ENCODE measurements at places on chromosomes 3 and 15.

DNA sequence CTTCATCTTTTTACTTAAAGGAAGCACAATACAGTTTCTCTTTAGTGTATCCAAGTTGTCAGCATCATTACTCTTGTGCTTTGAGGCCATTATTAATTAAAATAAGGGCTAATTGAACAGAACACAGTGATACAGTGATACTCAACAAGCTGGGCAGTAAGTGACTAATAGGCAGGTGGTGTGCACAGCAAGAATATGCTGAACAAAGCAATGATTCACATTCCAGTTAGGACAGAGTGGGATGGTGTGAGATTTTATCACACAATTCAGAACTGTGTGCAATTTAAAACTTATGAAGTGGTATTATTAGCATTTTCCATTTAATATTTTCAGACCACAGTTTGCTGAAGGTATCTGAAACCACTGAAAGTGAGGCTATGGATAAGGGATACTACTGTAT lies 116.9 kb downstream of the PLOD2 start:
- no peak for DNase-seq

DNA sequence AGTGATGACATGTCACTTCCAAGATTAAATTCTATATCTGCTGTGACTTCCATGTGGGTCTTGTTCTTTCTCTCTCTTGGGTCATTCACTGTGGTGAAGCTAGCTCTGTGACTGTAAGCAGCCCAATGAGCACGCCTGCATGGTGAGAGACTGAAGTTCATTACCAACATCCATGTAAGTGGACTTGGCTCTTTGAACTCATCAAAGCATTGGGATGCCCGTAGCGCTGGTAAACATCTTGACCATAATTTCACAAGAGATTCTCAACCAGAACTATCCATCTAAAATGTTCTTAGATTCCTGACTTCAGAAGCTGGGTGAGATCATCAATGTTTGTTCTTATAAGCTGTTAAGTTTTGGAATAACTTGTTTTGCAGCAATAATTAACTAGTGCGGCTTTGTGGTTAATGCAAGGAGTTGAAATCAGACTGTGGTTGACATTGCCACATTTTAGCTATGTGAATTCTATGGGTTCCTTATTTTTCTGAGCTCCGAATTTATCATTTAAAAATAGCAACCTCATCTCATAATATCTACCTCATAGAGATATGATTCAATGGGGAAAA lies 31.6 kb upstream of the LRRC3B start:
- no peak for DNase-seq

DNA sequence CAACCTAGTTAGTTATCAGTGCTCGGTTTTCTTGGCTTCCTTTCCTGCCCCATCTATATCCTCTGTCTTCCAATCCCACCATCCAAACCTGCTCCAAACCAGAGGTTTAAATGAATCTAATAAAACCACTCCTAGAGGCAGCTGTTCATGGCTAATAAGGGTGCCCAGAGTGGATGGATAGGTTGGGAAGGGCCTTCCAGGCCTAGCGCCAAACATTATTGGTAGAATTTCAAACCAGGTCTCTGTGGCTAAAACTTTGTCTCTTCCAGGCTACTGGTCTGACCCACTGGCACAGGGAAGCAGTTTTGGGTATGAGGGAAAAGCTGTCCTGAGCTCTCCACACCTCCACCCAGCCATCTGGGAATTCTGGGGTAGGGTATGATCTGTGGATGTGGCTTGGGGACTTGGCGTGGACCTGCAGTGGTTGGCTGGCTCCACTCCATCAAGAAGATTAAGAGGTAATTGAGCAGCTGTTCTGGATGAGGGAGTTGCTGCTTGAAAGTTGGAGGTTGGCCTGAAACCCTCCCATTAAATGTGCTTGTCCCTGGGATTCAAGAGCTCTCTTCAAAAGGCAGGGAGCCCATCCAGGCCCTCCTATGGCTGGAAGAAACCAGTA lies 29.3 kb upstream of the INSYN1 start:
- no peak for DNase-seq

DNA sequence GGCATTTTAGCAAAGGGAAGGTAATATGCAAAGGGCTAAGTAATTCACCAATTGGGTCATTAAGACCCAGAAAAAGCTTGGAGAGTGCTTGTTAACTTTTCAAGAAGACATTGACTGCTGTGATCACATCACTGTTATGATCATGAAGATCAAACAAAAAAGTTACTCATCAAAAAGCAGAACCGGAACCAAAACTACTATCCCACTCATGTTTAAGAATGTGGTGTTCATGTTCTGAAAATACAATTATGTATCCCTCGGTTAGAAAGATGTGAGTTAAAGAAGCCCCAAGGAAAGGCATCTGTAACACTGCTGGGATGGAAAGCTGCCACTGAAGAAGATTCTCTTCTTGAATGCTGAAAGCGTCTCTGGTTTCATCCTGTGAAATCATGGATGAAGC lies 32.6 kb downstream of the BBX start:
- DNase-seq = no peak

GRCh38 chr3:99644746-99645145 lies 6.4 kb downstream of the COL8A1 start:
- no peak for DNase-seq

- DNase-seq = no peak
Observed at GRCh38 chr15:55257938-55258337, 31.7 kb downstream of the RAB27A start.

DNA sequence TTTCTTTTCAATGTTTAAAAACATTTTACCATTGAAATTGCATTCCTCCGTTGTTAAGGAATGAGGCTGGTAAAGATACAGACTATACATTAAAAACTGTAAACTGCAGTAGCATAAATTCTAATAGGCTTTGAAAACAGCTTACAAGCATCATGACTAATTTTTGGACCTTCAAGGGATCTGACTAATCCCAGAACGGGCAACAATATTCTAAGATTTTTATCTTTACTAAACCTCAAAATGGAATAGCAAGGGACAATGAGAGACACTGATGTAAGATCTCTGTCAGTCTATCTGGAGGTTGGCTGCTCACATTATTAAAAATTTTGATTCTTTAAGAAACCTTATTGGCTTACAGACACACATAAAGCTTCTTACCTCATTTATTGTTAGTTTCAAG lies 74.7 kb downstream of the BTD start:
- no peak for DNase-seq

GRCh38 chr3:11288786-11289637 lies 16.8 kb downstream of the ATG7 start:
- no peak for DNase-seq

DNA sequence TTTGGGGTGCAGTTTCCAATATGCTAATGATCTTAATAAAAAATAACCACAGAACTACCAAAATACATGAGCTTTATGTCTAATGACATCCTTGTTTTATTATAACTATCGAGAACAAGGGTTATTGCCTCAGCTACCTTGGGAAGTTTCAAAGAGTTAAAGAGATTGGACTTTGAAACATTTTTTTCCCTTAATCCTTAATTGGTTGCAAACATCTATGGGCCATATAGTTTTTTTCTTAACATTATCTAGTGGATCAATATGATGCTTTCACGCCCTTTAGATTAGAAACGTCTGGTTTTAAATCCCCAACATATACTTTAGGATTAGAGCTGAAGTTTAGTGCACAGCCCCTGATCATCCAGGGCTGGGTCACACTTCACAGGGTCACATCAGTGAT lies 219.2 kb upstream of the SGO1 start:
- DNase-seq = no peak

DNA sequence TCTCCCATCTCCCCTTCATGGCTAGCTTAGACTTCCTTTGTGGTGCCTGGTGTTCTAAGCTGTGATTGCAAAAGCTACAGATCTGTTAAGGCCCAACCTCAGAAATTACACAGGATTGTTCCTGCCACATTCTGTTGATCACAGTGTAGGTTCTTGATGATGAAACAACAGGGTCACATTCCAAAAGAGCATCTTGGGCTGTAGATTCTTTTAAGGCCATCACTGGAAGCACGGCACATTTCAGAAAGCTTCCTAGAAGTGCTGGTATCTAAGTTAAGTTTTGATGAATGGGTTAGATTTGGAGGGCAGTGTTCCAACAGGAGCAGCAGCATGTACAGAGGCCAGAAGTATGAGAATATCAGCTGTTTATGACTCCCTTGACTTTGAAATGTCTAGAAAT lies 107.5 kb upstream of the SKOR1 start:
- DNase-seq = no peak

DNA sequence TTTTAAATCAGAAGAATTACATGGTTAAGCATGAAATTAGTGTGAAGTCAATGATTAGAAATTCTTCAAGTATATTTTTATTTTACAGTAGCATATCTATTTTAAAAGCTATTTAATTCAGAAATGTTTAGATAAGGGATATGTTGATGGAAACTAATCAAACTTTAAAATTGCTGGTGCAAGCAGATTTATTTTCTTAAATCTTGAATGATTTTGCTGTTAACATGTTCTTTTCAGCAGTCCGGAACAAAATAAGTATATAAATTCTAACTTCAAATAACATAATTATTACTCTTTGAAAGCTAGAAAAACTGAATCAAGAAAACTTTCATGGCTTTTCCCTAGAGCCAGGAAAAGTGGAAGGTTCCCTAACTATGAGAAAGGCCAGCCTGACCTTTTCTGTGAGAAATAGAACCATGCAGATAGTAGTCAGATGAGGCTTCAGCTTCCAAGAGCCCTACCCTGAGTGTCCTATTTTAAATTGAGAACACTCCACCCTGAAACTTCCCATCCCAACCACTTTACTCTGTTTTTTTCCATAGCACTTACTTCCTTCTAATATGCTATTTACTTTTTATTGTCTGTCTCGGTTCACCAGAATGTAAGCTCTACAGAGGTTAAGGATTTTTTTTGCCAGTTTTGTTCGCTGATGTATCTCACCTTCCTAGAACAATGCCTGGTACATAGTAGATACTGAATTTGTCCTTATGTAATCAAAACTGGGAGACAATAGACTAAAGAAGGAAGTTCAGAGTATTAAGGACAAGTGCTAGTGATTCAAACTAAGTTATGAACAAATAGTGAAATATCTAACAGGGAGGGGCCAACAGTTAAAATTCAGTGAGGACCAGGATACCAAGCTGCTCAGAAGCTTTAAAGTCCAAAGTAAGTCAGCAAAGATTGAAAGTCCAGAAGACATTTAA lies 66.8 kb downstream of the CD200R1L start:
- DNase-seq = no peak

DNA sequence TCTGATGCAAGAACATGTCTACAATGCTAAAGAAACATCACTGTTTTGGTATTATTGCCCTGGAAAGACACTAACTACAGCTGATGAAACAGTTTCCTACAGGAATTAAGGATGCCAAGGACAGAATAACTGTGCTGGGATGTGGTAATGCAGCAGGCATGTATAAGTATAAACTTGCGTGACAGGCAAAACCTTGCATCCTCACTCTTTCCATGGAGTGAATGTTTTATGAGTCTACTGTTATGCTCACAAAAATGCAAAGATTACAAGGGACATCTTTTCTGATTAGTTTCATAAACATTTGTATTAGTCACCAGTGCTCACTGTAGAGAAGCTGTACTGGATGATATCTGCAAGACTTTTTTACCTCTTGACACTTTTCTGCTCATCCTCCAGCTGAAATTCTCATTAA lies 143.6 kb downstream of the NAALADL2 start:
- DNase-seq = no peak

DNA sequence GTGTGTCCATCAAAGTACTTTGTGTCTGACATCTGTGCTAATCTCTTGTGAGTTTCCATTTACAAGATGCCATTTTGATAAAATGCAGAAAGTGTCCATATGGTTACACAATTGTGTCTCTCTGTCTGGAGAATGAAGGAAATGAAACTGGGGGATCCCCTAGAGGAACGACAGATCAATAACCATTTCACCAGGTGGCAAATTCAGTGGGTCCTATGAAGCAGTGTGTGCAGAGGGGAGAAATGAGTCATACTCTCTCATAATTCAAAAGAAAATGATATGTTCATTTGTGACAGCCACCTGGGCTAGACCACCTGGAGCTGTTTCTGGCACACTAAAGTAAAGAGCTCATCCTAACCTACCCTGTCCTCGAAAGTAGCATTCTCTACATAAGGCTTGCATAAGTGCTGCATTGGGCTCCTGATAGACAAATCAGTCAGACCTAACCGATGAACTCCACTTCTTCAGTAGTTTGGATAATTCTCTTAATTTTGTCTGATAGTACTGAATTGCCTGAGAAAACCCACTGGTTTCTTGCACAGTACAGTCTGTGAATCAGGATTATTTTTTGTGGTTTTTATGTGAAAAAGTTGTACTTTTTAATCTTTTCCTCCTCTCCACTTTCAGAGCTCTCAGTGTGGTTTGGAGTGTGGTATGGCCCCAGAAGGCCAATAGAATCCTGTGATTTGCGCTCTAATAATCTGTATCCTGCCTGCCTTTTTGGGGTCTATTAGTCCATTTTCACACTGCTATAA lies 10.3 kb upstream of the CD47 start:
- DNase-seq = no peak

DNA sequence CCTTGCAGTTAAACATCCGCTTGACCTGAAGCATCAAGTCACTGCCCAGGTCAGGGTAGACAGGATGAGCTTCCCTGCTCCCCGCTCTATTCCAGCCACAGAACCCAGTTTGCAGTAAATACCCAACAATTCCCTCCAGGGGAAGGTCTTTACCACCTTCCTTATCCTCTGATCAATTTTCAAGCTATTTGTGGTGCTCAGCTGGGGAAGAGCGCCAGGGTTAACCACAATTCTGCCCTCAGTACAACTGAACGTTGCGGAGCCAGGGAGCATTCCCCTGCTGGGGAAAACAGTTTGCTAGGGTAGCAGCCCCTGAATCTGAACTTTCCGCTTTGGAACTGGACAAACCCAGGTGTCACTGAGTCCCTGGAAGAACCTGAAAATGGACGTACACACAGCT lies 28.5 kb downstream of the RBPMS2 start:
- no peak for DNase-seq

DNA sequence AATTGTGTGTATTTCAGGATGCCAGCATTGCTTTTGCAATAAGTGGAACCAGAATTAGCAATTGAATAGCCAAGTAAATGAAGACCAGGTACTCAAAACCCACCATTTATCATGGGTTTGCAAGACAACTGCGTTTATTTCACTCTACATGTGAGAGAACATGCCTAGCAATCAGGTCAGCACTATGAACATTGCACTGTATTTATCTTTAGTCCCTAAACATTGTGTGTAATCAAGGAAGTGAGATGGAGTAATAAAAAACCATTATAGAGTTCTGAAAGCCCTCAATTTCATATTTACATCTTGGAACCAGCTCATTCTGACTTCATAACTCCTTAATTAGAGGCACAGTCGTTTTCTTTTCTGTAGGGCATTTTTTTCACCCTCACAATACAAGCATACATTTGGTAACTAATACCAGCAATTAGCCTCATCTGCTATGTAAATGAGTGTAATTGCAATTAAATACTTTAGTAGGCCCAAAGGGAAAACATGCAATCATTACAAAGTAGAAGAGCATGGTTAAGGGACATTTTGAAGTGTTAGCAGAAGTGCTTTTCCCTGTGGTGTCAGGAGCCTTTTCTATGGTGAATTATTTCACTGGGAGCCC lies 153.1 kb upstream of the DPH6 start:
- no peak for DNase-seq

- DNase-seq = no peak
Observed at GRCh38 chr3:52095990-52096775, 39.8 kb upstream of the DUSP7 start.

GRCh38 chr15:25863111-25863967 lies at the start of gene ATP10A:
TSS of gene ATP10A (minus strand) at chr15:25863327. CDS start at chr15:25863096, 231 bp downstream.
- no peak for DNase-seq

Measured in stimulated activated CD8-positive, alpha-beta memory T cell treated with anti-CD3 and anti-CD28 coated beads, Interleukin-2, amount 100 ng/mL, for 48 hours (primary cell).